IMR-90 (cell line): ENCODE measurements at places on chromosomes 3 and 15. TPM values are rescaled to one million over a fixed set of nuclear protein-coding genes. Genes with fewer than 3 reads are reported as not detected.

DNA sequence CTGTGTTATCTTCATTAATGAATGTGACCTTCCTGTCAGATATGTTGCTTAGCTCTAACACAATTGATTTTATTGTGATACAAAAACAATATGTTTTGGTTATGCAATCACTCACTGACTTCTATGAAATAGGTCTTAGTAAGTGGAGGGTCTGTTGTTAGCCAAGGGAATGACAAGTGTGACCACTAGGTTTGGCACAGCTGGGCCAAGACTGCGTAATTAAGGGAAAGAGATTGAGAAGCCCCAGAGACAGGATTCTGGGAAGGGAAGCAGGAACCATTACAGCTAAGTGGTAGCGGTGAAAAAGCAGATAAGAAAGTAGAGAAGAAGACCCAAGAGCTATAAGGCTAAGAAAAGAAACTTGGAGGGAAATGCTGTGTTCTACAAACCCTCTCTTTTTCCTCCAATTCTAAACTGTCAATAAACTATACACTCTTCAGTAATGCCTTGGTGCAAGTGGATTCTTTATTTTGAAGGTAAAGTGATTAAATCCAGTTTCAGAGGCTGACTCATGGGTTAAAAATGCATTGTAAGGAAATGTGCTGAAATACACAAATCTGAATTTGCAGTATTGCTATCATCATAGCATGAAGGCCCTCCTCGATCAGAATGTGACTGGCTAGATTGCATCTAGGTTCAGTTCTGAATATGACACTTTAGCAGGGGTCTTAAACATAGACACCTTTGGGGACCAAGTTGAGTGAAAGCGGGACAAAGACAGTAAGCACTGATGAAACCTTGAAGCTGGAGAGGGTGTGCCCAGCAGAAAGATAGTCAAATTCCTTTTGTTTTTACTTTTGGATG lies 26.1 kb downstream of the KCNMB2 start:
- H3K27me3 ChIP-seq = no peaks in the 10 kb centered on the region
- H3K36me3 ChIP-seq = no peaks in the 10 kb centered on the region
- H3K4me1 ChIP-seq = no peaks in the 10 kb centered on the region
- no peak for DNase-seq
- no peak overlapping the region for H3K27ac ChIP-seq

- peak overlapping the region; percentile 95 for H3K4me3 ChIP-seq
- peaks cover 4% of the 10 kb centered on the region for H3K4me1 ChIP-seq
- peak; percentile 54 for DNase-seq
- no peaks in the 10 kb centered on the region for H3K27me3 ChIP-seq
- peak overlapping the region; percentile 28 for H3K27ac ChIP-seq
- no peaks in the 10 kb centered on the region for H3K36me3 ChIP-seq
Observed at GRCh38 chr15:47718497-47719437, 1.5 kb downstream of the SEMA6D start.

Gene SCN5A
- total RNA-seq = 1.7 and 2.0 TPM in 2 replicates

GRCh38 chr3:116299646-116300081 lies 145.6 kb downstream of the LSAMP start:
- no peak overlapping the region for H3K4me3 ChIP-seq
- no peak overlapping the region for H3K27ac ChIP-seq
- H3K27me3 ChIP-seq = no peaks in the 10 kb centered on the region
- no peaks in the 10 kb centered on the region for H3K36me3 ChIP-seq
- peaks cover 3% of the 10 kb centered on the region; the same call in 1 of the 2 replicates for H3K4me1 ChIP-seq
- no peak for DNase-seq

Gene SI
- total RNA-seq = not detected in 2 replicates

GRCh38 chr3:5002174-5002870 lies 23.1 kb downstream of the BHLHE40 start:
- H3K27ac ChIP-seq = no peak overlapping the region
- no peaks in the 10 kb centered on the region for H3K36me3 ChIP-seq
- no peaks in the 10 kb centered on the region for H3K27me3 ChIP-seq
- no peaks in the 10 kb centered on the region; the same call in 1 of the 2 replicates for H3K4me1 ChIP-seq

DNA sequence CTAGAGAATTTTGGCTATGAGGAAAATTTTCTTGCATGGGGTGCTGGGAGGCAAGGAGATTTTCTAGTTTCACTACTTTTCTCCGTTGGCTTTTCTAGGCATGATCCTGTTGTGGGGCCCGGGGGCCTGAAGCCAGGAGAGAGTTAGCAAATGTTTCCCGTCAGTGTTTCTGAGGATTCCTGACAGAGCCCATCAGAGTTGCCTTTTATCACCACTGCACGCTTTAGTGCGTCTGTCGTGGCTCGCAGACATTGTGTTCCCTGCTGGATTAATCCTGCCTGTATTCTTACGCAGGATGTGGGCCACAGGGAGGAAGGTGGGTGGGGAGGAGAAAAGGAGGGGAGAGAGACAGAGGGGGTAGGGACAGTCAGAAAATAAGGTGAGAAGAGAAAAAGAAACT lies 18.1 kb upstream of the BOC start:
- no peak overlapping the region for H3K4me3 ChIP-seq
- H3K4me1 ChIP-seq = peaks cover 5% of the 10 kb centered on the region; the same call in 1 of the 2 replicates
- no peaks in the 10 kb centered on the region for H3K36me3 ChIP-seq
- DNase-seq = no peak
